ENCODE measurements at places on chromosomes 6 and 20.

DNA sequence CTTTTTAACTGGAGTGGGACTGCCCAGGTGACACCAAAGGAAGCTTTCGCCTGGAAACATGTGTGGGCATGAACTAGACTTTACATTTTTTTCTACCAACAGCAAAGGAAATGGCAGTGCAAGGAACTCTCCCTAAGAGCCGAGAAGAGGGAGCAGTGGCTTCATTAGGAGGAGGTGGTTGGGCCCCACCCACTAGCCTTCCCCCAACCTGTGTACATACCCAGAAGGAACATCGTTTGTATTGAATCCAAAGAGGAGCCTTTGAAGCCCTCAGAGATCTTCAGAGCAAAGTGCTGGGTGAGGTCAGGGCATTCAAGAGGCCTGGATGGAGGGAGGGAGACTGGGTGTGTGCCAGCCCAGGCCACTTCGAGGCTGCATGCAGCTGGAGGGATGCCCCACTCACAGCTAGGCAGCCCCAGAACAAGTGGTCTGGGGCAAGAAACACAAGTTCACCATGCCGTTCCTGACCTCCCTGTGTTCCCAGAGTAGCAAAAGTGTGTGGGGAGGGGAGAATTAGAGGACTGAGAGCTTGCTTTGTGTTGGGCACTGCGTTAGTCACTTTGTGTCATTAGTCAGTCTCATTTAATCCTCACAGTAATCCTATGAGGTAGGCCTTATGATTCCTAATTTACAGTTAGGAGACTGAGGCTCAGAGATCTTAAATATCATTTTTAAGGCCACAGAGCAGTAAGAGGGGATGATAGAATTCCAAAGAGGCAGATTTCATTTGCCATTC is 191.6 kb upstream of the SUPT3H start:
- no peak for DNase-seq

DNA sequence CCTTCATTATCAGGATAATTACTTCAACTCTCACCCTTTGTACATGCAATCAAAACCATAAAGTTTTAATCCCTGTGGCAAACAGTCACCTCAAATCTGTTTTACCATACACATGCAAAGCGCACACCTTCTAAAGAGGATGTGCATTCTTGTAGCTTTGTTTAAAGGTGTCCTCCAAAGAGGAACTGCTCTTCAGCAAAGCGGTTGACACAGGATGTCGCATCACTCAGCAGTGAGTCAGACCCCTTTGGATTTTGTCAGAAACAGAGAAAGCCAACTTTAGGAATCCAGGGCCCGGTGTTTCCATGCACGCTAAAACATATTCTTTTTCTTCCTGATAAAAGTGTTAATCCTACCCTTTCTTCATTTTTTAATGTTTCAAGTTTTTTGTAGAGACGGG is 268.3 kb upstream of the ARID1B start:
- no peak for DNase-seq

DNA sequence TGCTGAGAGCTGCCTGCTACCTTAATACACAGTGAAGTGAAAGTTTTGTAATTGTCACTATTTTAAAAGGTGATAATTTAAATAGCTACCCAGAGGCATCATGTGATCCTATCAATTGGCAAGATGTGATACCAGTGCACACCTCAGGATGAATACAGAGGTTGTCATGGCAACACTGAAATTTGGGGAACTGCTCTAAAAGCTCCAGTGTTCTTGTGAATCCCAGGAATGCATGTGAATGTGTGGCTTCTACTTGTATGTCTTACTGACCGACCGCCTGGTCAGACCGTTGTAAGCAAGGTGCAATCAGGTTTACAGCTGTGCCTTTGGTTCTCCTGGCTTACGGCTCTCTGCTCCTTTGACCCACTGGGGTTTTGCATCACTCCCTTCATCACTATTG is 146.3 kb upstream of the GJE1 start:
- no peak for DNase-seq

DNA sequence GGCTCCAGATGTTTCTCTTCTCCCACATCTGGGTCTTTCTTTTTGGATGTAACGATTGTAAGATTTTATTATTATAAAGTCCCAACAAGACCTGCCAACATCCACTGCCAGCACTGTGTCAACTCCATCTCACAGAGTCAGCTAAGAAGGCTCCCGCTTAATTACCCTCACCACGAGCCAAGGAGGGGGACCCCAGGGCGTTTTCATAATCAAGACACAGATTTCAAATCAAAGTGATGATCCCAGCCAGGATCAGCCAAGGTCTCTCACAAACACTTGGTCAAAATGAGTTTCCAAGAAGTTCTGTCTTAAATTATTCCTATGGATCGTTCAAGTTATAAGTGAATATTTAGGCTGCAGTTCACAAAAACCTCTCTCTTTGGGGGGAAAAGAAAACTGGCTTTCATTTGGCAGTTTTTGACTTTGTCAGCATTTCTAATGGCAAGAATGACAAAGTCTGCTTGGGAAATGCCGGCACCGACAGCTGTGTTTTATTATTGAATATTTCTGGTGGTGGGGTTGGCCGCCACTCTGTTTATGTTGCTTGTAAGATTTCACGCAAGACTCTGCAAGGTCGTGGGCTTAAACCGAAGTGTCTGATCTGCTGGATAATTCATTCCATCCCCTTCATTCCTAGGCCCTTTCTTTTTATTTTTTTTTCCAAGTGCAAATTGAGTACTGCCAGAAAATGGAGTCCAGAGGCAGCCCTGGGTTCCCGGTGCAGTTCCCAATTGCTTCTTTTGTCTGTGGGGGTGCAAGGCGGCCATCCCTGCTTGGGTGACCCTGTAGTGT is 170.2 kb upstream of the PMEPA1 start:
- DNase-seq: no peak

DNA sequence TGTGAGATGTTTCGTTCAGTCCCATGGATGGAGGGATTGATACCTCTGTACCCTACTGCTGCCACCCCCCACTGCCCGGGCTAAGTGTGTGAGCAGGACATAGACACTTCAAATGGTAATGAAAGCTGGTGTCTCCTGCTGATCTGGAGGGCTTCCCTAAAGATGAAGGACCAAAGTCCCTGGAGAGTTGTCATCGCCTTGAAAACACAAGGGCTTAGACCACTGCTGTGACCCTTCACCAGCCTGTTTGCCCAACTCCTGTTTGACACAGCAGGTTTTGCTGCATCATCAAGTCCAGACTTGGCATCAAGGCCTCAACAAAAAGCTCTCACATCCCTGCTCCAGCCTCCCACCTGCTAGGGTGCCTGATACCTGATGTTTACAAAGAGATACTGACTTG is 57.9 kb upstream of the FAM8A1 start:
- no peak for DNase-seq

GRCh38 chr6:141303907-141304306 is 828.8 kb upstream of the GJE1 start:
- DNase-seq: no peak

DNA sequence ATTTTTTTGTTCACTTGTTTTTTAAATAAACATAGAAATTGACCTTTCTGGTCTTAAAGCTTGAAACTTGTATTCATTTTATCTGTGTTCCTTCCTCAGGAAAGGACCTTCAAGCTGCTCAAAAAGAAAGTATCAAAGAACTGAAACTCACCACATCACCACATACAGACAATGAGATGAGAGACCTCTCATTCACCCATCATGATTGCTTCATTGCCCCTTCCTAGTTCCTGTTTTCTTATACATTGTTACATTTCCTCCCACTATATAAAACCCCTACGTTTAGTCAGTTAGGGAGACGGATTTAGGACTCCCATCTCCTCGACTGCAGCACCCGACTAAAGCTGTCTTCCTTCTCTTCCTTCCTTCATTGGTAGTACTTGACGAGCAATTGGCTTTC is 180.5 kb upstream of the OPRM1 start:
- no peak for DNase-seq

DNA sequence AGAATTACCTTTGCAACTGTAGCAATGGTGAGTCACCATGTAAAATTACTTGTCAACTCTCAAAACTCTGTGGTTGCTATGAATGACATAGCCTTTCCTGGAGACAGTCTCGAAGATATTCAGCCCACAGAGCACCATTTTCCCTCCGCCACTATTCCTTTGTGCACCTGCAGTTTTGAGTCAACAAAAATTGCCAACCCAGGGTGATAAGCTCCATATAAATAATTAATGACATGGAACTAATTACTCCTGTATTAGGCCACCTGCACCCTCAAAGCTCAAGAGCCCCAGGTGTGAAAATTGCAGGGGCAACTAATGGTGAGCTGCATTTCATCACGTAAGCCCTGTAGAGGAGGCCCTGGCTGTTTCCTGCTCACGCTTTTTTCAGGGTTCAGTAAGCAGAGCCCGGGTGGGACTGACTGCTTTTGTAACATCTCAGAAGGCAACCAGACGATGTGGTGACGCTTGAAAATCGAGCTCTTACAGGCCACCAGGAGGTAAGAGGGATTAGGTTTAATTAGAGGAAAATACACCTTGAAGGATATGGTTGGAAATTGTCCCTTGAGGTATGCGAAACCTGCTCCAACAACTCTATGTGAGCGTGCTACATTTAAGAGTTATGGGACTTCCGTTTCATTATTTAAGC is 70.8 kb downstream of the BMP2 start:
- DNase-seq: no peak

GRCh38 chr6:79574630-79575225 is 37.5 kb upstream of the LCA5 start:
- no peak for DNase-seq

- peak; percentile 34 for DNase-seq
Measured at GRCh38 chr6:52389626-52390360, 27.8 kb downstream of the PAQR8 start.

DNA sequence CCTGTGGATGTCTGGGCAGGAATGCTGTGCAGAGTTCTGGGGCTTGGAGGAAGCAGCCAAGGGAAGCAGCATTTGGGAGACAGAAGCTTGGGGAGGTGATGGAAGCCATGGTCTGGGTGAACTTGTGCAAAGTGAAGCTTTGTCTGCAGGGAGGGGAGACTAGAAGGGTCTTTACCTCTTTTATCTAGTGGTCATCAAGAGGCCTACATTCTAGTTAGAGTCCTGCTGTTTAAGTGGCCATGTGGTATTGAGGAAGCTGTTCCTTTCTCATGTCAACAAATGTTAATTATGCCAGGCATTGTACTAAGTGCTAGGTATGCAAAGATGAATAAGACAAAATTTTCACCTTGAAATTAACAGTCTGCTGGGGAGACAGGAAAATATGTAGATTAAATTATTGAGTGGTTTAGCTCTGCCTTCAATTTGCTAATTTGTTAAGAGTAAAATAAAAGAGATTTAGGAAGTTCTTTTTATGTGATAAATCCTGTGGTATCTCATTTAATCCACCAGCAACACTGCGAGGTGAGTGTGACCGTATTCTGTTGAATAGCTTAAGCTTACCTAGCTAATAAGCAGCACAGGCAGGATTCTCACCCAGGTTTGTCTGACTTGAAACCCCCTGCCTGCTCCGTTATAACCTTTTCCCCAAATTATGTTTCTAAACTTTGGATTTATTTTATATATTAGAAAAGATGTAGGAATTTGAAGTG is 43.1 kb downstream of the ARID1B start:
- no peak for DNase-seq

DNA sequence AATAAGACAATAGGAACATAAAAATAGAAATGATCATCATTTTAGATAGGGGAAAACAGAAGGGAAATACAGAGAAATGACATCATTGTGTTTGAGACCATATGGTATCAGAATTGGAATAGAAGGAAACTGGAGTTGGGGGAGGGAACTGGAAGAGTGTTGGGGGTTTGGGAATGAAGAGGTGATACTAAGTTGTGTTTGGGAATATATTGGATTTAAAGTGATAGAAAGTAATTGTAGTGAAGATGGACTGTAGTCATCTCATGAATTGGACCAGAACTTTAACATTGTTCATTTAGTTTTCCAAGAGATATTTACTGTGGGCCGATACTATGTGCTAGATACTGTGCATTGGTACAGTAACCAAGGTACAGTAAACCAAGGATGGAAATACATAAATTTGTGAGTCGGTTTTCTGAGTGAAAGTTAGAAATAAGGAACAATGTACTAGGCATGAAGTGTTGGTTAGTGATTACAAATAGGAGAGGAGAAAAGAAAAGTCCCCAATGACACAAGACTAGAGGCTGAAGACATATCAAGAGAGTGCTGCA is 32.3 kb downstream of the KCNQ5 start:
- DNase-seq: no peak

GRCh38 chr6:12115492-12115891 is 103.4 kb downstream of the HIVEP1 start:
- DNase-seq: no peak

- DNase-seq: no peak
Measured at GRCh38 chr6:96394727-96395126, 126.9 kb upstream of the UFL1 start.

DNA sequence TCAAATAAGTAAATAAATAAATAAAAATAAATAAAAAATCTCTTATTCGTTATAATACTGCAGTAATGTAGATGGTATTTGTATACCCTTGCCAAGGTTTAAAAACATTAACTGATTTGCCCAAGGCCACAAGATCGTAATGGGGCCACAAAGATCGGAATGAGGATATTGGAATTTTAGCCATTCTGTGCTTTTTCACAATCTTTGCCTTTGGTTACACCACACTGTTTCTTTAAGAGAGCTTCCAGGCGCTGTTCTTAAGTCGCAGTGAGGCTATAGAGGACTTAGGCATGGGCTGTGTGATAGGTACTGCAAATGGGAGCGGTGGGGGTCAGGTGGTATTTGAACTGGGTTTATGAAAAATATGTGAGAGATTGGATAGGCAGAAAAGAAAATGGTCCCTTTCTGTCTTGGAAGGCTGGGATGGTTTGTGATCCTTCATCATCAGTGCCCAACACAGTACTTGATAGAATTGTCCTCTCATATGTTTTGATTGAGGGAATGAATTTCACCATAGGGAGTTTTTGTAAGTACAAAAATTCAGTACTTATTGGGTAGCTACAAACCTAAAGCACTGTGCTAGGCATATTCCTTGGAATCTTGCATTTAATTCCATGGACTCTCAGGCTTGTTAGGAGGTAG is 1.4 kb downstream of the NUS1 start:
- DNase-seq: no peak

GRCh38 chr20:49593466-49594142 is 25.7 kb upstream of the PTGIS start:
- DNase-seq: no peak
